ENCODE measurements at places on chromosomes 5 and 9.
A peak's percentile ranks its signal among the peaks of the same experiment; 100 is the strongest.

GRCh38 chr5:149417711-149418368, 38.7 kb upstream of the IL17B start:
- no peak for DNase-seq

DNA sequence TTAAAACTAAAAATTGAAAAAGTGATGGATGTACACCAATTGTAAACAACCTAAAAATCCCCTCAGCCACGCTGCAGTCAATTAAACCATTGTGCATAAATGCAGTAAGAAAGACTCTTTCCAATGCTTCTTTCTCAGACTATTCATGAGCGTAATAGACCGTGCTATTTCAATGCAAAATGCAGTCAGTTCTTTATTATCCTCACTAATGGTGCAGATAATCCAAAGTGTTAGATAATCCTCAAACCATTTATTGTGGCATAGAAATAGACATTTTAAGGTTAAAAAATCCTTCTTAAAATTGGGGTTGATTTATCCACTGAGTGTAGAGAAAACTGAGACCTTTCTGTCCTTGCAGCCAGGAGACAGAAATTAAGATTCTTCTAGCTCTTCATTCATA, 1862.8 kb downstream of the EFNA5 start:
- no peak for DNase-seq

DNA sequence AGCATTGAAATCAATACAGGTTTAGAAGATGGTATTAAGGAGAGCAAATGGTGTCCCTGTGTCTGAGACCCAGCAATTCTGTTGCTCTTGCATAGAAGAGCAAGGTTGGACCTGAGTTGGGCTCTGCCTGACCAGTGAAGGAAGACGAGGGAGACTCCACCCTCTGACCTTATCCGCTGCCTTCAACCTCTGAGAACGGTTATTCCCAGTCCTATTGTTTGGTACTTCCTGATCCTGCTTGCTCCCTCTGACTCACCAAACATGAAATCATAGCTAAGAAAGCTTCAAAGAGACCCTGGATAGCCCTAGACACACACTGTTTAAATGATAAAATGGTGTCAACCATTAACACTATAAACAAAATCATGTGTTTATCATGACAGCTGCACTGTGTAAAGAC, 218.5 kb downstream of the PLK2 start:
- peak; percentile 14 for DNase-seq

DNA sequence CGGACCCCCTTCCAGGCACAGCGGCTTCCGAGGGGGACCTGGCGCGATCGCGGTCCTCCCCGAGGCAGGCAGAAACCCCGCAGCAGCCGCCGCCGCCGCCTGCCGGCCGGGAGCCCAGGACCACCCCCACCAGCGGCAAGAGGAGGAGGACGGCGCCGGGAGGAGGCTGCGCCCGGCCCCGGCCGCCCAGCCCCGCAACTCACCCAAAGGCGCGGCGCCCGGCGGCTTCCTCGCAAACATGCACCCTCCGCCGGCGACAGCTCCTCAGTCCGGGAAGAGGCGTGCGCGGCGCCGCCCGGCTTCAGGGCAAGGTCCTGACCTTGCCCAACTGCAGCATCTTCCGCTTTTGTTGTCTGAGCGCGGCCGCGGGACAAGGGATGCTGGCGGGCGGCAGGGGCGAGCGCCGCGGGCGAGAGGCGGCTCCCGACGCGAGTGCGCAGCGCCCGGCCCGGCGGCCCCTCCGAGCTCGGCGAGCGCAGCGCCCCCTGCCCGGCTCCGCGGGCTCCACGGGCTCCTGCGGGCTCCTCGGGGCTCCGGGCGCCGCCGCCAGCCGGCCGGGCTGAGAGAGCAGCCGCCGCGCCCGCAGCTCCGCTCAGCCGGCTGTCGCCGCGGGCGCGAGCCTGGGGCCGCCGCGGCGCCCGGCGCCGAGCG, 507 bp downstream of the CTNND2 start:
- no peak for DNase-seq

- DNase-seq = peak; percentile 25
Observed at GRCh38 chr5:78544561-78545201, 103.9 kb downstream of the LHFPL2 start.

DNA sequence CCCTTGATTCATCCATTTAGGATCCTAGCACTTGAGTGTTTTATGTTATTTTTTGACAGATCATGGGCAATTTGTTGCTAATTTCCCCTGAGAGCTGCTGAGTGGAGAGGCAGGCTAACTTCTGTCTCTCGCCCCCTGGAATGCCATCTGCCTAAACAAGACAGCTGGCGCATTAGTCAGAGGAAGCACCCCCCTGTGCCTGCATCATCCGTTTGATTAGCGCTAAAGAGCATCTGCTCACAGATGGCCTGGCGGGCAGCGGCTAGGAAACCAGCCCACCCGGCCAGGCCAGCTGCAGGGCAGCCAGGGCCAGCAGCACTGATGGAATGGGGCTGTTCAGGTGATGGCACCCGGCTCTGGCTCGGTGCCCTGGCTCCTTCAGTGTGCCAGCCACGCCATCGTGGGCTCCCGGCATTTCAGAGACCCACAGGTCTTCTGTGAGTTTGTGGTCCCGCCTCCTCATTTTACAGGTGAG, 22.9 kb upstream of the ASS1 start:
- DNase-seq = peak; percentile 88

DNA sequence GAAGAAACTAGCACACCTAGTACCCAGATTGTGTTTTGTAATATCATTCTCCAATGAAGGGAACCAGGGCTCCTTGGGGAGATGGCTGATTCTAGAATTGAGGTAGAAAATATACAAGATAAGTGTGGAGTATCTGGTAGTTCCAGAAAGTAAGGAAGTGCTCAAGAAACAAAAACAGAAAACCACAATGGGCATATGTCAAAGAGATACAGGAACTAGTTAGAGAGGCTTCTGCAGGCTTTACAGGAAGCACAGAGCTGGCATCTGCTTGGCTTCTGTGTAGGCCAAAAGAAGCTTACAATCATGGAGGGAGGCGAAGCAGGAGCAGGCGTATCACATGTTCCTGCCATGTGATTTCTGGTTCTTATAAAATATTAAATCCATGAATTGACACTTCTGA, 105.7 kb upstream of the TMEM161B start:
- DNase-seq = no peak

- DNase-seq = no peak
Observed at GRCh38 chr9:135088348-135088978, 995 bp downstream of the OLFM1 start.

DNA sequence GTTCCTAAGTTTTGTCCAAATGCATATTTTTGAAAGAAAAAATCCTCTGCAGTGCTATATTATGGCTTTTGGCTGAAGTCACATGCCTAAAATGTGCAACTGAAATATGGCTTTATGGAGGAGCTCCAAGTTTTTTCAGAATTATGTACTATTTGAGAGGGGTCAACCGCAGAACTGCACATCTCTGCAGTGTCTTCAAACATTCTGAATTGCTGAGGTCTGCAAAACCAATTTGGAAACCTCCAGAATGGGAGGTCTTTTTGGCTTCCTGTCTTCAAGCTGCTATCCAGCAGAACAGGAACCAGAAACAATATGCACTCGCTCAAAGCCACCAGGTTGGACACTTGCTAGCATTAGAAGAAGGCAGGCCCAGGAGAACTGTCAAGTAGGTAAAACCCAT, 376.0 kb upstream of the PAPPA start:
- no peak for DNase-seq

DNA sequence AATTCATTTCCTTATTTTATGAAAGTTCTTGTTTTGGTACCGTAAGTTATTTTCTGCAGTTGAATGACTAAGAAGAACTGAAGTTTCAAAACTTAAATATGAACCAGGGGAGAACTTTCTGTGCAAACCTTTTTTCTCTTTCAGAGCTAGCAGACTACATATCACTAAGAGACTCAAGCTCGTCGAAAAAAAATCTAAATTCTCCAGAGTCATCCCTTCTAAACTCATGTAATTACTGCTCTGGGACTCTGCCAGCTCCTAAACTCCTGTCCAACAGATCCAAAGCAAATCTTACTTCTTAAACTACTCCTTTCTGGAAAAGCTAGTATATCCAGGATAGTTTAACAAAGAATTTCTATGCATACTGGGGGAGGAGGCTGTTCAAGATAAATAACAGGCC, 87.0 kb upstream of the NR5A1 start:
- DNase-seq = no peak

- DNase-seq = no peak
Observed at GRCh38 chr5:58855851-58856739, 273.2 kb downstream of the RAB3C start.

GRCh38 chr5:78235289-78235688, 59.2 kb downstream of the AP3B1 start:
- no peak for DNase-seq

DNA sequence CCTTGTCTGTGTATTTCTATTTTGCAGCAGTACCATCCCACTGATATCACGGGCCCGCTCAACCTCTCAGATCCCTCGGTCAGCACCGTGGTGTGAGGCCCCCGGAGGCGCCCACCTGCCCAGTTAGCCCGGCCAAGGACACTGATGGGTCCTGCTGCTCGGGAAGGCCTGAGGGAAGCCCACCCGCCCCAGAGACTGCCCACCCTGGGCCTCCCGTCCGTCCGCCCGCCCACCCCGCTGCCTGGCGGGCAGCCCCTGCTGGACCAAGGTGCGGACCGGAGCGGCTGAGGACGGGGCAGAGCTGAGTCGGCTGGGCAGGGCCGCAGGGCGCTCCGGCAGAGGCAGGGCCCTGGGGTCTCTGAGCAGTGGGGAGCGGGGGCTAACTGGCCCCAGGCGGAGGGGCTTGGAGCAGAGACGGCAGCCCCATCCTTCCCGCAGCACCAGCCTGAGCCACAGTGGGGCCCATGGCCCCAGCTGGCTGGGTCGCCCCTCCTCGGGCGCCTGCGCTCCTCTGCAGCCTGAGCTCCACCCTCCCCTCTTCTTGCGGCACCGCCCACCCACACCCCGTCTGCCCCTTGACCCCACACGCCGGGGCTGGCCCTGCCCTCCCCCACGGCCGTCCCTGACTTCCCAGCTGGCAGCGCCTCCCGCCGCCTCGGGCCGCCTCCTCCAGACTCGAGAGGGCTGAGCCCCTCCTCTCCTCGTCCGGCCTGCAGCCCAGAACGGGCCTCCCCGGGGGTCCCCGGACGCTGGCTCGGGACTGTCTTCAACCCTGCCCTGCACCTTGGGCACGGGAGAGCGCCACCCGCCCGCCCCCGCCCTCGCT, 1.9 kb downstream of the LRRC26 start:
- DNase-seq = no peak

- no peak for DNase-seq
Observed at GRCh38 chr9:35116539-35116897, 856 bp upstream of the ATOSB start.

- DNase-seq = peak; percentile 97
Observed at GRCh38 chr9:16202914-16203728, 650.3 kb downstream of the CCDC171 start.

- no peak for DNase-seq
Observed at GRCh38 chr5:99640646-99641045, 711.8 kb upstream of the CHD1 start.

DNA sequence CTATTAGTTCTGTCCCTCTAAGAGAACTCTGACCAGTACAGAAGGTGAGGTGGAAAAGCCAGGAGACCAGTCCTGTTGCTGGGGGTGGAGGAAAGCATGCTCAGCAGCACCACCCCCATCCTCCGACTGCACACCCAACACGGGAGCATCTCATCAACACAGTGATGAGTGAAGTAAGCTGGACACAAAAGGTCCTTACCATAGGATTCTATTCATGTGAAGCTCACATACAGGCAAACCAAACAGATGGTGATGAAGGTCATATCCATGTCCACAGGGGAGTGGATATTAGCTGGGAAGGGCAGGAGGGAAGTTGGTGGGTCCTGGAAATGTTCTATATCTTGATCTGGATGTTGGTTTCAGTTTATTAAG, 14.8 kb upstream of the MARCHF6 start:
- DNase-seq = no peak

- peak; percentile 45 for DNase-seq
Observed at GRCh38 chr9:27460226-27461023, 63.7 kb upstream of the IFNK start.

DNA sequence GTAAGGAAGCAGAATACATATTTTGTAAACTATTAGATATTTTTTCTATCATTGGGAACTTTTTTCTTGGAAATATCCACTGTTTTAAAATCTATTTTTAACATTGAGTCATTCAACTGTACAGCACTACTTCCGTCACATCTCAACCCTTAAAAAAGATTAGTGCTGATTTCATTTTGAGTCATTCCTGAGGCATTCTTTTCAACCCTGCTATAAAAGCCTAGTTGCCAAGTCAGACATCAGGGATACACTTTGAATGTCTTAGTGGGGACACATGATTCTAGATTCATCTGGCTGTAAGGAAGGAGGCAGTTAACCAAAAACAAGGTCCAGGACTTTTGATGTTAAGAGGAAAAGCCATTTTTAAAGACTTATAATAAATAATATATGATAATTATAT, 160.9 kb downstream of the GIN1 start:
- DNase-seq = peak; percentile 92

GRCh38 chr5:67214707-67215447, 18.3 kb upstream of the CD180 start:
- no peak for DNase-seq

DNA sequence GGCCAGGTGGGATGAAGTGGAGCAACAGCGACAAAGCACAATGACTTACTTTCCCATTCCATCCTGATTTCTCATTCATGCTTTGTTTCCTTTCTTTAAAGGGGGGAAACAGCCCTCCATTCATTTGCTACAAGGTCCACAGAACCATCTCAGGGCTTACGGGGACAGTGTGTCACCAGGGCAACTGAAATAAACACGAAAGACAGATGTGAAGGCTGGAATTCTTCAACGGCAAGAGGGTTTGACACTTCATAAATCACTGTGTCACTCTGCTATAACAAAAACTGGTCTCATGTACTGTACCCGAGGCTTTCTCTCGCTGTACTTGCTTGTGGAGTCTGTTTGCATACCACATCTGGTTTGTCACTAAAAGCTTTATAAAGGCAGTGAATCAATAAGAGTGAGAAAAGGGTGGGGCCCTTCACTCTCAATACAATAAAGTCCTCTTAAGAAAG, 150.8 kb downstream of the EFNA5 start:
- peak; percentile 13 for DNase-seq

GRCh38 chr9:18982262-18982620, 50.8 kb downstream of the SAXO1 start:
- peak; percentile 64 for DNase-seq

Measured in EL (cell line).